HCT116 (cell line): ENCODE measurements at places on chromosomes 3 and 15. TPM values are rescaled to one million over a fixed set of nuclear protein-coding genes. Genes with fewer than 3 reads are reported as not detected.

ACSBG1 gene
- total RNA-seq: 0.71 TPM

ITIH4 gene
- 4.1 TPM for total RNA-seq

MAPKBP1 gene
- total RNA-seq: 21.3 TPM

VEPH1 gene
- 4.9 TPM for total RNA-seq

SETD5 gene
- total RNA-seq: 141 TPM

GPR62 gene
- total RNA-seq: not detected

CIDEC gene
- not detected for total RNA-seq

CFAP92 gene
- 3.6 TPM for total RNA-seq

CAMK2N2 gene
- 5.1 TPM for total RNA-seq

- no peak for DNase-seq
Measured at GRCh38 chr3:187951452-187952190, 202.3 kb upstream of the LPP start.

DNA sequence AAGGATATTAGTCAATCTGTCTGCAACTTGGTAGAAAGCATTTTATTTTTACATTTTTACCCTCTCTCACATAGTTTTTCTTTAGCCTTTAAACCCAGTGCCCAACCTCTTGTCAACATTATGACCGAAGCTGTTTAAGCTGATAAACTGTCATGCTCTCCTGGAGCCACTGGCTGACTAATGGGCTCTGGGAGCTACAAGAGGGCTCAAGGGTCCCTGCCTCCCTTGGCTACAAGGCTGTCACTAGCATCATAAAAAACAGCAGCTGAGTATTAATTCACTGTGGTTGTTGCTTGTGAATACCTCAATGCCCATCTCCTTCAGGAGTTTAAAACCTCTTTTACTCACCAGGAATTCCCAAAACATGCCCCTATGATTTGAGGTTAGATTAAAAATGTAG, 237.9 kb downstream of the ZMAT3 start:
- DNase-seq: no peak

- no peak for DNase-seq
Measured at GRCh38 chr3:8519156-8519555, 17.5 kb downstream of the LMCD1 start.

DNA sequence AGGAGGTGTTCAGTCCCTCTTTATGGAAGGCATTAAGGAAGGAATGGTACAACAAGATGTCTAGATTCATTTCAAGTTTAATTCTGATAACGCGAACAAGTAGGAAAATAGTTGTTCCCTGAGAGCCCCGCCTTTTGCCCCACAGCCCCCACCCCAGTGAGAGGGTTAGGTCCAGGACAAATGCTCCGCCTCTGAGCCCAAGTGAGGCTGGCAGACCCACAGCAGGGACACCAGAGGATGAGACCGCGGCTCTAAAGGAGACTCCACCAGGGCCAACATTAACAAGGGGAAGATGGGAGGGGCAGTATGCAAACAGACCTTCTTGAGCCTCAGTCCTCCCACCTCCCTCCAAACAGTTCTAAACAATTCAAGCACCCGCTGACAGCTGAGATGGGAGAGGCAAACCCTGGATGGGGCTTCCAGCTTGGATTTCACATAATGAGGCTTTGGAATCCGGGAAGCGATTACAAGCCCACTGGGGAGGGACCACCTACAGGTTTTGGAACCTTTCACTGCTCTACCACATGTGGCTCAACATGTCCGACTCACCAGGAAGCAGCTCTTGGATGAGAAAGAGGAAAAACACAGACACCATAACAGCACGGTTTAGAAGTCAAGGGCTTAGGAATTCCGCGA, 42.9 kb upstream of the IREB2 start:
- no peak for DNase-seq

DNA sequence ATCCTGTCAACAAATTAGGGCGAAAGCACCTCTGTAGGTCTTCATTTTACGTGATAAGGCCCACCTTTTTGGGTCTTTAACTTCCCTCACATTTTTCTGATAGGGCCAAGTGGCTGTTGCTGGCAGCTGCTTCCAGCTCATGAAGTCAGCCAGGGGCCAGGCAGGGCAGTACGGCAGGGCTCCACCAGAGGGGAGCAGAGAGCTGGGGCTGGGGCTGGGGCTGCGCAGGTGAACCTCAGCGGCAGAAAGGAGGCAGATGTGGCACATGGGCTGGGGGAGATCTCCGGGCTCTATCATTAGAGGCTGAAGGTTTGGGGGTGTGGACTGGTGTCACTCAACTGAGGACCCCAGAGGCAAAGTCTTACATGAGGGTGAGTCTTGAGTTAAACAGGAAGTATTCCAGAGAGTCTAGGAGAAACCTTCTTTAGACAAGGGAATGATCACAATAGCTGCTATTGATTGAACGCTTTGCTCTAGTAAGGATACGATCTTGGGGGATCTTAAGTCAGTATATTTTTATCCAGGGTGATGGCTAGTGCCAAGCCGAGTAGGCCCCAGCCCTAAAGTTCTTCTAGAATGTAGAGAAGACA, 62.8 kb upstream of the MEX3B start:
- peak; percentile 15 for DNase-seq

- DNase-seq: no peak
Measured at GRCh38 chr3:192831111-192831644, 86.5 kb downstream of the MB21D2 start.

DNA sequence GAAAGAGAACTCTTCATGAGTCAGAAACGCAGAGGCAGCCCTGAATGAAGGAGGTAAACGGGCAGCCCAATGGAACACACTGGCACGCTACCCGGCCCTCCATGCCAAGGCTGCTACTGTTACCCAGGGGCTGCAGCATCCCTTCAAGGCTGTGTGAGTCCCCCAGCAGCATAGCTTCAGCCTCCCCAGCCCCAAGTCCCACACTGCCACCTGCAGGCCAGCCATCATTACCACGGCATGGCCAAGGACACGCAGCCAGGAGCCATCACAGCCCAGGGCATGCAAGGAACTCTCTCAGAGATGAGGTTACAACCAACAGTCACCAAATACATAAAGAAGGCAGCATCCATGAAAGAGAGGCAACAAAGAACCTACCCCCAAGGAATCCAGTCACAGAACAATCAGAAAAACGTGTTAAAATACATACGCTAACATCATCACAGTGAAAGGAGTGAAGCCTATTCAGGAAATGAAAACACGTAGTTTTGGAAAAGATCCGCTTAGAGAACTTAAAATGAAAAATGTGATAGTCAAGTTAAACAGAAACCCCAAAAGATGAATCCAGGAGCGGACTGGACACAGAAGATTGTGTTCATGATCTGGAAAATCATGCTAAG, 22.4 kb downstream of the PLA2G4F start:
- DNase-seq: peak; percentile 34

GRCh38 chr3:49805897-49806701, 3.0 kb downstream of the INKA1 start:
- no peak for DNase-seq

DNA sequence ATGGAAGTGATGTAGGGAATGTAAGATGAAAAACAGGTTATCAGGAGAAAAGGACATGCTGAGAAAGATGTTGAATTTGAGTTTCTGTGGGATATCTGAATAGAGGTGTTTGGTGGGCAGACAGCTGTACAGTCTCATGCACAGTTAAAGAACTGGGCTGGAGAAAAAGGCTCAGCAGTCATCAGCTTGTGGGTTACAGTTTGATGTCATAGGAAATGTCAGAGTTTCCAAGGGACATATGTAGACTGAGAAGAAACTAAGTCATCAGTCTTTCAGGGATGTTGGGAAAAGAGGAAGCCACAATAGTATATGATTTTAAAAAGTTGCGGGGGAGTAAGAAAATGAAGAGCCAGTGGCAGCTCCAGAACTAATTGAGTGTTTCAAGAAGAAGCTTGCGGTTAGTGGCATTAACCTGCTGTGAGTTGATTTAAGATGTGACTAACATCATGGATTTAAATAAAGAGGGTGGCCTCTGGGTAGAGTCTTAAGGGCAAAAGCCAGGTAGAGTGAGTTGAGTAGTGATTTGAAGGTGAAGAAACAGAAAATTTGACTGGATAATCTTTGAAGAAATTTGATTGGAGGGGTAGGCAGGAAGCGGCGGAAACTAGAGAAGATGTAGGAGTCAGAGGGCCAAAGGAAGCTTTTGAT, 24.6 kb downstream of the GORASP1 start:
- DNase-seq: no peak

GRCh38 chr3:43366885-43367284, 80.5 kb downstream of the SNRK start:
- DNase-seq: no peak

DNA sequence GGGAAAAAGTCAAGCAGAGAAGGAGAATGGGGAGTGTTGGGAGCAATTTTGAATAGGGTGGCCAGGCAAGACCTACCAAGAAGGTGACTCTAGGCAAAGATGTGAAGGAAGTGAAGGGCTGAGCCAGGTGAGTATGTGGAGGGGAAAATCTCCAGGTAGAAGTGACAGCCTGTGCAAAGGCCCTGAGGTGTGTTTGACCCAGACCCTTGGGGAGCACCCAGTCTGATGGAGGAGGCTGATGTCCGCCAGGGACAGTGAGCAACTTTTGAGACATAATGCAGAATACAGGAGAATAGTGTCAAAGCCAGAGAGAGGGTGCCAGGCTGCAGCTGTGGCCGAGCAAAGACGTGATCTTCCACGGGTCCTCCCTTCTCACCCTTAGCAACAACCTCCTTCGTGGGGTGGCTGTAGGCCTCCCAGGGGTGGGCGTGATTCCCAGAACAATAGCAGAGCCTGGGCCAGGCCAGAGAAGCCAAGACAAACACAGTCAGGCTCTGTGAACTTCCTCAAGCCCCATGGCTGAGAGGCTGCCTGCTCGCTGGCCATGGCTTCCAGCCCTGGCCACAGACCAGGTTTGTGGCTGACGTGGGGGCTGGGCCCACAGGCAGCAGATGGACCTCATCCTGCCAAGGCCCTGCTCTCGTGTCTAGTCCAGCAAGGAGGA, 58.1 kb downstream of the SLC6A6 start:
- no peak for DNase-seq

DNA sequence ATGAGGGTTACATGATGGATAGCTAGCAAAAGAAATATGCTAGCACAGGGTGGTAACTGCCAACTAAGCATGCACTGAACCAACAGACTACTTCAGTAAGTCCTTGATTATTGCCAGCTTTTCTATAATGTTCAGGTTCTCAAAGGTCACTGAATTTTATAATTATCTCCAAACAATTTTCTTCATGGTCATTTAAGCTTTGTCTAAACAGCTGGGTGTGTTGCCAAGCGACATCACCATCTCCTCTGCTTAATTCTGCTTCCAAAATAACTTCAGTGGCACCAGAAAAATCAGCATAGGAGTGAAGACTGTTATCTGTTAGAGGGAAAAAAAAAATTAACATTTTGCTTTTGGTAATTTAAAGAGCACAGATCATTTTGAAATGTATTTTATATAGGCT, 54.6 kb upstream of the TOP2B start:
- DNase-seq: no peak

DNA sequence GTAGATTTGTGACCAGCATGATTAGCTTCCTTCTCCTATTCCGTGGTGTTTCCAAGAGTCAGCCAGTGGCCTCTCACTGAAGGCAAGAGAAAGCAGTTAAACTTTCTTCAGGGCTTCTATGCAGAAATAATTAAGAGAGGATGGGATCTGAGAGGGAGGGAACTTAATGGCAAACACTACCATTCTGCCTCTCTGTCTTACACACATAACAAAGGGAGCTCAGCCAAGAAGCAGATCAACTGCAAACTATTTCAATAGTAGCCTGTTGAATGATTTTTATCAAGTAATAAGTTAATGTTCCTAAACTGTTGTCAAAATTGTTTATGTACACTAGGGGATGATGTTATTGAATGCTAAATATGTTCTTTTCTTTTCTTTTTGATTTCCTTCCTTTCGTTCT, 11.8 kb downstream of the OXSR1 start:
- no peak for DNase-seq

- no peak for DNase-seq
Measured at GRCh38 chr3:175932586-175932985, 1073.5 kb downstream of the NAALADL2 start.

DNA sequence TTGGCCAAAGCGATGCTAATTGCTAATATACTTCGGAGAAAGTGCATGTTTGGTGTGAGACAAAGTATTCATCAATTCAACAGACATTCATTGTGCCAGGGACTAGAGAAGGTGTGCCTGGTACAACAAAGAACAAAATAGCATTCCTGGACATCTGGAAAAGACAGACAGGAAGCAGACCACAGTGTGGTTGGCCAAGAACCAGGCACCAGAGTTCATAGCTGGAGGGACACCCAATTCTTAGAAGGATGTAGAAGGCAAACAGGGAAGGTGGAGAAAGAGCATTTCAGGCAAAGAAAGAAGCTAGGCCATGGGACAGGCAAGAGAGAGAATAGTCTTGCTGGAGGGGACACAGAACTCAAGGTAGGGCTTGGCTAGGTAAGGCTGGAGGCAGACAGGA, 105.8 kb upstream of the ETV5 start:
- DNase-seq: no peak

DNA sequence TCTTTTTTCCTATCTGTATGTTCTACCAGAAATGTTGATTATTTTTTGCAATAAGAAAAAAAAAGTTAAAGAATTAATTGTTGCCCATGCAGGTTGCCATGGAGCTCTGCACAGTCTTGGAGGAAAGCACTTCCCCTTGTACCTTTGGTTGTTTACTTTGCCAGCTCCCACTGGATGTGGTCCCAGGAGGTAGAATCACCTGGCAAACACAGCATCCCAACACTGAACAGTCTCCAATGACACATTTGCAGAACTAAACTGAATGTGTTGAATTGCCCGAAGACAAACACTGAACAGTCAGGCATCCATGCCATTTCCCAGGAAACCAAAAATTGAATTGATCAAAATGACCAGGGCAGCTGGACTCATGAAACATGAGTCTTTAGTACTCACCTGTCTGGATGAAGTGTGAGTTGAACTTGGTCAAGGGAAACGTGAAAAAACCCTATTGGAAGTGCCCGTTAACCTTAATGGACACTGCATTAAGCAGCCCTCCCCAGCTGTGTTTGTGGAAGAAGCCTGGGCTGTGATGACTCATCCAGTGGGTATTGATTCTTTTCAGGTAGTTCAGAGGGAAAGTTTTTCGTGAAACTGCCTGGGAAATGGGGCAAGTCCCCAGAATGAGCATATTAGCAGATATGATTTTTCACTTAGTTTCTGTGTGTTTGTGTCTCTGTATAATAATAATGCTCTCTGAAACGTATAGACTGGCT, 284.7 kb upstream of the STT3B start:
- peak; percentile 6 for DNase-seq

DNA sequence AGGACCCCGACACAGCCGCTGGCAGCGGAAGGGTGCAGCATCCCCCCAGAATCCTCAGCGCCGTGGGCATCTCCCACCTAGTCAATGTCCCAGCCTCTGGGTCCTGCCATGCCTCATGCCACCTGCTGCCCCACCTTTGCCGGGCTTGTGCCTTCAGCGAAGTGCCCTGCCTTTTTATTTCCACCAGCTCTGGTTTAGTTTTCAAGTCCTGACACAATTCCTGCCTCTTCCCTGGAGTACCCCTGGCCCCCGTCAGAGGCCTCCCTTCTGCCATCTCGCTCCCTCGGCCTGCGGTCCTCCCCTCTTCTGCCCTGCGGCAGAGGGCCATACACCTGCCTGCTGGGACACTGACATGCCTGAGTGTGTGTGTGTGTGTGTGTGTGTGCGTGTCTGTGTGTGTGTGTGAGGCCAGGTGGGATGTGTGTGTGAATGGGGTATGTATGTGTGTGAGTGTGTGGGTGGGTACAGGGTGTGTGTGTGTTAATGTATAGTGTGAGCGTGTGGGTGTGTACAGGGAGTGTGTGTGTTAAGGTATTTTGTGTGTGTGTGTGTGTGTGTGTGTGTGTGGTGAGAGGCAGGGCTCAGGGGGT, 129.9 kb downstream of the SMAD6 start:
- no peak for DNase-seq
